HepG2 (cell line): ENCODE measurements at places on chromosomes 13 and 19. TPM values are rescaled to one million over a fixed set of nuclear protein-coding genes. Genes with fewer than 3 reads are reported as not detected.

GRCh38 chr13:59701261-59701660 is 462.5 kb downstream of the DIAPH3 start:
- no peaks in the 10 kb centered on the region for H3K27me3 ChIP-seq
- no peaks in the 10 kb centered on the region for H3K36me3 ChIP-seq
- no peak overlapping the region for H3K4me3 ChIP-seq
- peak; percentile 37 for DNase-seq
- H3K27ac ChIP-seq = peak overlapping the region; percentile 29
- H3K4me1 ChIP-seq = peaks cover 45% of the 10 kb centered on the region

GRCh38 chr13:23805821-23806220 is 83.4 kb downstream of the MIPEP start:
- peaks cover 5% of the 10 kb centered on the region; the same call in 1 of the 3 replicates for H3K36me3 ChIP-seq
- no peak for DNase-seq
- no peaks in the 10 kb centered on the region for H3K4me1 ChIP-seq
- no peak overlapping the region for H3K27ac ChIP-seq
- no peak overlapping the region for H3K4me3 ChIP-seq

The FAM83E gene
- 0.60 TPM in 1 of 2 replicates, not detected in the other for total RNA-seq

The BBC3 gene
- total RNA-seq = 5.8 and 8.8 TPM in 2 replicates

- H3K36me3 ChIP-seq = no peaks in the 10 kb centered on the region
- no peaks in the 10 kb centered on the region for H3K27me3 ChIP-seq
- DNase-seq = no peak
- no peak overlapping the region for H3K4me3 ChIP-seq
- no peak overlapping the region for H3K27ac ChIP-seq
- H3K4me1 ChIP-seq = peaks cover 12% of the 10 kb centered on the region
These were observed 15.8 kb upstream of the ALOX5AP start for GRCh38 chr13:30719525-30719914.

The NDUFA13 gene
- 278 and 337 TPM in 2 replicates for total RNA-seq

DNA sequence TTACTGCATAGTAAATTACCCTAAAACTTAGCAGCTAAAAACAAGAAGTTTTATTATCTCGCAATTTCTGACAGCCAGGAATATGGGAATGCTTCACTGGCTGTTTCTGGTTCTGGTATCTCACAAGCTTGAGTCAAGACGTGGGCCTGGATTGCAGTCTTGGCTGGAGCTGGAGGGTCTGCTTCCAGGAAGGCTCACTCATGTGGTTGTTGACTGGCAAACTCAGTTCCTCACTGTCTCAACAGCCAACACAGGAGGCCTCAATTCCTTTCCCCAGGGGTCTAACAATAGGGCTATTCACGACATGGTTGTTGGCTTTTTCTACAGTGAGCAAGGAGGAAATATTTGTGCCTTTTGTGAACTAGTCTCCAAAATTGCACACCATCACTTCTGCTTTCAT is 146.3 kb downstream of the GPC5 start:
- H3K36me3 ChIP-seq = no peaks in the 10 kb centered on the region
- peaks cover 9% of the 10 kb centered on the region for H3K4me1 ChIP-seq
- no peak overlapping the region for H3K27ac ChIP-seq
- H3K4me3 ChIP-seq = no peak overlapping the region
- no peaks in the 10 kb centered on the region for H3K27me3 ChIP-seq

DNA sequence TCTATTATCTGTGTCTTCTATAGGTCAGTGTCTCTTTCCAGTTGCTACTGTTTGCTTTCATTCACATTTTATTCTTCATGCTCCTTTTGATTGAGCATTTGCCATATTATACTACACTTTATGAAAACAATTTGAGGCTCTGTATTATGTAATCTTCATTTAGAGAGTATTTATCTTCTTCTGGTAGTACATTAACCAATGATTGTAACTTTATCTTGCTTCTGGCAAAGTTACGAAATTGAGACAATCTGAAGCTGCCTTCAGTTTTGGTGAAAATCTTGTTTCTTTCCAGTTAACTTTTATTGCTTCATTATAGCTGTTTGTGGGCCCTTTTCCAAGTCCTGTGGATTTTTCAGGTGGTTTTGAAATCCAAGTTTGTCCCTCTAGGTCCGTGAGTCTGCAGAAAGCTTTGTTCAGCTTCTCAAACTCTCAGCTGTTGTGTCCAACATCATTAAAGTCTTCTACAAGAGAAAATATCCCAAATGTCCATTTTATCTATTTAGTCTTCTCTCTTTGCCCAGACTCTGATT is 1255.4 kb upstream of the SPRY2 start:
- no peak overlapping the region for H3K4me3 ChIP-seq
- H3K27me3 ChIP-seq = no peaks in the 10 kb centered on the region
- DNase-seq = no peak
- no peaks in the 10 kb centered on the region for H3K36me3 ChIP-seq
- no peaks in the 10 kb centered on the region for H3K4me1 ChIP-seq

DNA sequence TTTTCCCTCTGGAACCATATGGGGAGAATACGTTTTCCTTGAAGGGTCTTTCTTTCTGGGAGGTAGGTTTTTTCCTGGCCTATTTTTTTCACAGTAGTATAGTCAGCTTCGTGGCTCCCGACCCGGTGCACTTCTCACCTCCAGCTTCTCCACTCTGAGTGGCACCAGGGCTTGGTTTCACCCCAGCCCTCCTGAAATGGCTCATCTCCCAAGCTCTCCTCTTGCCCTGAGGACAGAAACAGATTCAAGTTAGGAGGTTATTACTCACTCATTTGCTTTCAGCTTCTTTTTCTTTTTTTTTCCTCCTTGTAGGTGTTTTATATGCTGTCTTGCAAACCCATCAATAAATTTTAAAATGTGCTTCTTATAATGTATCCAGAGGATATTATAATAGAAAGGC is 199.3 kb downstream of the RFC3 start:
- DNase-seq = no peak
- no peaks in the 10 kb centered on the region for H3K36me3 ChIP-seq
- H3K27ac ChIP-seq = no peak overlapping the region
- H3K4me3 ChIP-seq = no peak overlapping the region

- no peak overlapping the region for H3K27ac ChIP-seq
- peaks cover 7% of the 10 kb centered on the region for H3K36me3 ChIP-seq
- DNase-seq = no peak
- H3K4me1 ChIP-seq = 0 out of 2 replicates have a peak, but pooled peaks cover under 1% of the 10 kb centered on the region
- H3K27me3 ChIP-seq = no peaks in the 10 kb centered on the region
These were observed 8.4 kb downstream of the NAPA start for GRCh38 chr19:47506459-47506858.

GRCh38 chr19:47274891-47275761 is 441 bp downstream of the INAFM1 start:
- DNase-seq = no peak
- H3K27me3 ChIP-seq = no peaks in the 10 kb centered on the region
- peak overlapping the region; percentile 71; the same call in 1 of the 2 replicates for H3K4me3 ChIP-seq

The FRY gene
- total RNA-seq = 8.2 and 14.8 TPM in 2 replicates

DNA sequence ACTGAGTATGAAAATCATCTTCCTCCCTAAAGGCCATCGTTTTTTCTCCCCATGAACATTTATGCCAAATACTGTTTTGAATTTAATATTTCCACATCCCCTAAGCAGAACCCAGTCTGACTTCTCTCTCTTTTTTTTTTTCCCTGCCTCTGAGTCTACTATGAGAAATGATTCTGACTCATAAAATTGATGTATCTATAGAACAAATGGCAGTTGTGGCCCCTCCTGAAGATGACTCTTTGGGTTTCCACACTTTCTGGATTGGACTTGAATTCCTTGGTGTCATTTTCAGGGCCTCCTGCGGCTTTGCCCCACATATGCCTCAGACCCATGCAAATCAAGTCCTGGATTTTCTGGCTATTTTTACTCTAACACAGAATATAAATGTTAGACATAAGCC is 22.7 kb upstream of the NAXD start:
- no peaks in the 10 kb centered on the region for H3K27me3 ChIP-seq
- no peak for DNase-seq
- no peak overlapping the region for H3K4me3 ChIP-seq
- H3K27ac ChIP-seq = no peak overlapping the region

DNA sequence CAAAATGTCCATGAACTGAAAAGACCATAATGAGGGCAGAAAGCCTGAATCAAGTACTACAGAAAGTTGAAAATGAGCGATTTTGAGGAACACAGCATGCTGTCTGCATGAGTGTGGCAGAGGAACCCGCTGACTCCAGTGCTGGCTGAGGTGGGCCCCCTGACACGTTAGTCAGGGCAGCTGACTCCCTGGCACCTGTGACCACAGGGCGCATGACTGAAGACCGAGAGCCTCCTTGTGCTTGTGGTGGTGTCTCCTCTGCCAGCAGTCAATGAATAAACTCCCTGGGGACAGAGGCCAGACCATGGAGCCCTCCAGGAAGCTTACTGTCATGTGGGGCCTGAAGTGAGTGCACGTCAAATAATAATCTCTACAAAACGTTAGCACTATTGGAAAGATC is 38.4 kb upstream of the VSTM2B start:
- H3K27ac ChIP-seq = no peak overlapping the region
- no peaks in the 10 kb centered on the region for H3K4me1 ChIP-seq
- DNase-seq = no peak
- H3K36me3 ChIP-seq = no peaks in the 10 kb centered on the region
- H3K4me3 ChIP-seq = no peak overlapping the region

GRCh38 chr13:91565296-91565695 is 166.9 kb downstream of the GPC5 start:
- DNase-seq = no peak
- no peaks in the 10 kb centered on the region for H3K36me3 ChIP-seq
- H3K4me1 ChIP-seq = no peaks in the 10 kb centered on the region

DNA sequence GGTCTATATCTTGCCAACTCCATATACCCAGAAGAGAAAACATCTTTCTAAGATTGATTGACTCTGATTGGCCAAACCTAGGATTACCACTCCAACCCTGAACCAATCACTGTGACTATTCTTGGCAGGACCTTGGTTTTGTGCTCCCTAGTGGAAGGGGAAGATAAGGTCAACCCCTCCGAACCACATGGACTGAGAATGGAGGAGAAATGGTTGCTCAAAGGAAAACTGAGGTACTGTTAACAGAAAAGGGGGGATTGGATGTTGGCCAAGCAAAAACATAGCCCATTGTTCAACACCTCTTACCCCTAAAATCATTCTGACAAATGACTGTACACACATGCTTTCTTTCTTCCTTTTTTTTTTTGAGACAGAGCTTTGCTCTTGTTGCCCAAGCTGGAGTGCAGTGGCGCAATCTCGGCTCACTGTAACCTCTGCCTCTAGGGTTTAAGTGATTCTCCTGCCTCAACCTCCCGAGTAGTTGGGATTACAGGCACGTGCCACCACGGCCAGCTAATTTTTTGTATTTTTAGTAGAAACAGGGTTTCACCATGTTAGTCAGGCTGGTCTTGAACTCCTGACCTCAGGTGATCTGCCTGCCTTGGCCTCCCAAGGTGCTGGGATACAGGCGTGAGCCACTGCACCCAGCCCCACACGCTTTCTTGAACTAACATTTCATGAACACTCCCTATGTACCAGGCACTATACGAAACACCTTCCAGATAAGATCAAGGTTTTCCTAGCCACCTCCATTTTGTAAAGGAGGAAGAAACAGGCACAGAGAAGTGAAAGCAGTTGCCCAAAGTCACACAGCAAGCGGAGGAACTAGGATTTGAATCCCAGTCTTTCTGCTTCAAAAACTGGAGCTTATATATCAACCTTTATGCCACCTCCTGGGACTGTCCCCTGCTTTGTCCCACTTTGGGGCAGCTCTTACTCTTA is 6.5 kb downstream of the MEIOSIN start:
- peak; percentile 34 for DNase-seq
- H3K4me1 ChIP-seq = peaks cover 59% of the 10 kb centered on the region
- H3K36me3 ChIP-seq = no peaks in the 10 kb centered on the region

- no peaks in the 10 kb centered on the region for H3K27me3 ChIP-seq
- no peak overlapping the region for H3K27ac ChIP-seq
- H3K36me3 ChIP-seq = no peaks in the 10 kb centered on the region
- H3K4me1 ChIP-seq = no peaks in the 10 kb centered on the region
- H3K4me3 ChIP-seq = no peak overlapping the region
These were observed 141.3 kb downstream of the SLITRK6 start for GRCh38 chr13:85657942-85658341.

DNA sequence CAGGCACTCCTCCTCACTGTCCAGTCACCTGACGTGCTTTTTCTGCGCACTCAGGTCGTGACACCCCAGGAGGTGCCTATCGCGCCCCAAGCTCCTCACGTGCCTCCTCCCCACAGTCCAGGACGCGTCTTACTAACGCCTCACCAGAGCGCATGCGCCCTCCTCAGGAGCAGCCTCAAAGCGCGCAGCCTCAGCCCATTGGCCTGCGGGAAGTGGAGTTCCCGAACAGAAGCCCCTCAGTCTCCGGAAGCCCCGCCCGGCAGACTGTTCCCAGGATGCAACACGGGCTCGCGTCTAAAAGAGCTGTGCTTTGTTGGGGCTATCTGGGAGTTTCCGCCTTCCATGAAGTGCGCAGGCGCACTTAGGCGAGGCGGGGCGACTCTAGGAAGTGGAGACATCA is 8.3 kb upstream of the ZNF556 start:
- no peaks in the 10 kb centered on the region for H3K27me3 ChIP-seq
- no peak overlapping the region for H3K4me3 ChIP-seq
- no peak overlapping the region for H3K27ac ChIP-seq
- no peak for DNase-seq
- no peaks in the 10 kb centered on the region; the same call in 1 of the 2 replicates for H3K36me3 ChIP-seq
- H3K4me1 ChIP-seq = peaks cover 18% of the 10 kb centered on the region

The LHB gene
- not detected in 2 replicates for total RNA-seq

DNA sequence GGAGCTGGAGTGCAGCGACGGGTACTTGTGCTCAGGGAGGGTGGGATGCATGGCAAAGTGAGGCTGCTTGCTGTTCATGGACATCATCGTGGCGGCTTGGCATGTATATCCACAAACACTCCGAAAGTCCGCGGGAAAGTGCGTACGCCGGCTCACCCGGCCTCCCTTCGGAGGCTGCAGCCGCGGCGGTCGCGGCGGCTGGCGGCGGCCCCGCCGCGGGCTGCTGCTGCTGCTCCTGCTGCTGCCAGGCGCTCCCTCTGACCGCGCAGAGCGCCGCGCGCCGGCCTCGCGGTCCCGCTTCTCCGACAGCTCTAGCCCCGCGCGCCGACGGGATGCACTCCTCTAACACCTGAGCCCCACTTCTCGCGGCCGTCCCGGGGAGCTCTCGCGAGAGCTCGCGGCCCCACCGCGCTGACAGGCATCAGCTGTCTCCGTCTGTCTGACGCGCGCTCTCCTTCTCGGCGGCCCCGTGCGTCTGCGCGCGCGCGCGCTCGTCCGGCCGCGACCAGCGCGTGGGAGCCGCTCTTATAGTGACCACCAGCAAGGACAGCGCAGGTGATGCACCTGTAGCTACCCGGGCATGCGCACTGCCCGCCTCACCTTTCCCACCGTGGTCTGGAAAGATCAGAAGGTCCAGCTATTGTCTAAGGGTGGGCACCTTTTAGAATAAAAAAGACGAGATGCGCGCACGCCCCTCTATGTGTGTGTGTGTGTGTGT is at the start of gene POU4F1:
POU4F1 (minus strand) TSS at position 313 of the 718 bp plus-strand sequence; CDS start at position 87, 226 bp downstream.
- peaks cover 33% of the 10 kb centered on the region for H3K4me1 ChIP-seq
- DNase-seq = peak; percentile 72
- H3K36me3 ChIP-seq = no peaks in the 10 kb centered on the region

- DNase-seq = no peak
- H3K27me3 ChIP-seq = no peaks in the 10 kb centered on the region; the same call in 2 of the 3 replicates
- peak overlapping the region; percentile 40 for H3K27ac ChIP-seq
- peaks cover 70% of the 10 kb centered on the region for H3K4me1 ChIP-seq
These were observed 1.0 kb downstream of the FBL start for GRCh38 chr19:39845172-39845571.

The PRTN3 gene
- not detected in 2 replicates for total RNA-seq
